Activated T-helper 1 cell treated with anti-CD3 and anti-CD28 coated beads, Interleukin-12 subunit alpha, Interleukin-12 subunit beta, Interleukin-2, Interleukin-4 antibody, amounts not matched to agents 30 ng/mL and 10 ng/mL and 1 ng/mL, durations not matched to agents 14 hours and 24 hours and 36 hours (primary cell): ENCODE measurements at places on chromosomes 12 and 14. TPM values are rescaled to one million over a fixed set of nuclear protein-coding genes. Genes with fewer than 3 reads are reported as not detected.

Gene IFNG-AS1
- total RNA-seq = 0.41 and 0.83 TPM in 2 replicates

Gene SCN8A
- total RNA-seq = 0.15 and 0.26 TPM in 2 replicates

Gene PIANP
- total RNA-seq = 0.07 and 0.08 TPM in 2 replicates

Gene VEZT
- total RNA-seq = 58.1 and 64.7 TPM in 2 replicates
